Fibroblast of skin of left biceps (primary cell): ENCODE measurements at places on chromosomes 5 and 9.
A peak's percentile ranks its signal among the peaks of the same experiment; 100 is the strongest.

- no peak for DNase-seq
Measured at GRCh38 chr5:1769752-1770442, 29.7 kb downstream of the MRPL36 start.

DNA sequence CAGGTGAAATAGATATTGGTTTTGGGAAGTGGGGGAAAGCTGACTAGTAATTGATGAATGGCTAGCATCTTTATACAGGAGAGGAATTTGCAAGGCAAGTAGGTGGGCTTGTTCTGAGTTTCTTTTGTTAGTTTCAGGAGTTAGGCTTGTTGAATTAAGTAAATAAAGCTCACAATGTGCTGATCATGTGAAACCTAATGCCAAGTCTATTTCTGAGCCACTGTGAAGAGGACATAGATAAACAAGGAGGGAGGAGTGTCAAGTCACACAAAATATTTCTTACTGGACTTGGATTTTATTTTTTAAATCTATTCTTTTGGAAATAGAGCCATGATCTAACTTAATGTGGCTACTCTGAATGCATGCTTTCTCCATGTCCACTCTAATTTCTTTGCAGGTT is 19.9 kb downstream of the GDA start:
- no peak for DNase-seq

DNA sequence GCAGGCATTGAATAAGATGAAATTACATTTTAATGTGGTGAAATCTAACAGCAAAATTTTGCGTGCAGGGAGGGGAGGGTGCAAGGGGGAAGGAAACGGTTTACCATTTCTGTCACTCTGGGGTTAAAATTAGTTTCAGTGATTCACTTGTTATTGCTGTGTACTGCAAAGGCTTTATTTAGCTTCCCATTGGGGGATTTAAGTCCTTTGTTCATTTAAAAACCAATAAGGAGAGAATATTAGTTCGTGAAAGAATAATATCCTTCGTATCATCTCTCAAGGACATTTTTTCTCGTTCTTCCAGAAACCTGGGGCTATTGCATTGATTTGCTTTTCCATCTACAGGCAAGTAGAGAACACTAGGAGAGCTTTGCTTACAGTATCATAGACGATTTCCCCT is 667.8 kb upstream of the RGMB start:
- DNase-seq = no peak

GRCh38 chr5:125011419-125011818 is 265.0 kb upstream of the ZNF608 start:
- DNase-seq = no peak

GRCh38 chr5:159786901-159787691 is 129.2 kb upstream of the ADRA1B start:
- DNase-seq = peak; percentile 70

DNA sequence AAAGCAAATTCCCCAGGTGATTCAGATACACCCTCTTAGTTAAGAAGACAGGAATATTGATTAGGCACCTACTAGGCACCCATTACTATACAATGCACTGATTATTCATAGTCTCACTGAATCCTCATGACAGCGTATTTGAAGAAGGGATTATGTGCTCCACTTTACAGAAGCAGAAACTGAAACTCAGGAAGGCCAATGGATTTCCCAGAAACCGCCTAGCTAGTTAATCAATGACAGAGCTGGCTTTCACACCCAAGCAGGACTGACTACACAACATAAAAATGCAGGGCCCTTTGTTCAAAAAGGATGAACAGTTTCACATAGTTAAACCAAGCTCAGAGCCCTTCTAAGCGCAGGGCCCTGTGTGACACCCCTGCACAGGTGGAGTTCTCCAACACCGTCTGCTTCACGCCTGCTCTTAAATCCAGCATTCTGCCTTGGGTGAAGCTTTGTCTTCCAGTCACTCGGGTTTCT is 117.3 kb downstream of the TTLL11 start:
- no peak for DNase-seq

DNA sequence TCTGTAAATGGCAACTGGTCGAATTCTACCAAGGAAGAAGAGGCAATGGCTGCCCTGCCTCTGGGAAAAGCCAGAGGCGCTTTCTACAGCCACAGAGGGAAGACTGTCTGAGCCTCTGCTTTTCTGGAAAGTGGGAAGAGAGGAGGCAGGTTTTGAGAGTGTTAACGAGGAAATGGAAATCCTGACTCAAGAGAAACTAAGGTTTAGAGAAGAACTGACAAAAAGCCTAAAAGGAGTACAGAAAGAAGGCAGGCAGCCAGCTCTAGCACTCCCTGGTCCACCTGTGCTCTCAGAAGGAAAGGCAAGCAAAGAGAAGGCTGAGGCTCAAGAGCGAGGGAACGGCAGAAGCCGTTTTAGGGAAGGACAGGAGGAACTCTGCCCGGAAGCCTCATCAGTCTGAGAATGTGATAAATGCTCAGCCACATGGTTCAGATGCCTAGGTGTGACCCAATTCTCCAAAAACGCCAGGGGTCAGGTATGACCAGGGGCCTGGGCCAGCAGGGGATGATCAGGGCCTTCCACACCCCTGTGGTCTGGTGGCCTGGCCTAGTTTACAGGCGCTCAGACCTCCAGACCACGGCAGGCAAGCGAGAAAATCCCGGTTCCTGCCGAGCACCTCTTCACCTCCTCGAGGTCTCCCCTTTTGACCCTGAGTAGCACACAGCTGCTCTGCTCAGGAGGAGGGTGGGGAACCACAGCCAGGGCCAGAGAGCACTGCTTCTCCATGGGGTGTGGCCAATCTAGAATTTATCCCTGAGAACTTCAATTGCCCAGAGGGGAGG is 79.9 kb upstream of the FBXW11 start:
- DNase-seq = no peak

DNA sequence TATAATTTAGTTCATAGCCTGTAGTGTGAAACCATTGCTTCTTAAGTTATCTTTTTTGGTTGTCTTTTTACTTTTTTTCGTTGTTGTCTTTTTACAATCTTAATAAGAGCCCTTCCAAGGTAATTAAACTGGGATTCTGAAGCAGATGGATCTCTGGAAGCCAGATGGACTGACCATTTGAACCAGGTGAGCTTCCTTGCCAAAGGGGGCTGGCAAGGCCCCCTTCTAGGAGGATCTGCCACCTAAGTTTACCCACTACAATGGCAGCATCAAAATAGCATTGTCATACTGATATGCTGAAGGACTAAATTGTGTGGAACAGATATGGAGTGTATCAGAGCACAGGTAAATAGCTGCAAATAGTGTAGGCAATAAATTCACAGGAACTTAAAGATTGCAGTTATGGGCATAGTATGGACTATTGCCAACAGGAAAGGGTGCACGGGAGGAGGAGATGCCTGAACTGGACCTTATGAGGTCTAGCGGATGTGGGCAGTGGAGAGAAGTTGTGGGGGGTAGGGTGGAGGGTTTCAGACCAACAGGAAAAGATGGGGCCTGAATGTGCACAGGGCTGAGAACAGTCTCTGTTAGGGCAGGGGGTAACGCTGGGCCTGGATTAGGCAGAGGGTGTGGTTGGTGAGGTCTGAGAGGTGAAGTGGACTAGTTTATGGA is 61.5 kb upstream of the CTXN3 start:
- no peak for DNase-seq

- no peak for DNase-seq
Measured at GRCh38 chr5:114324282-114324681, 37.6 kb upstream of the KCNN2 start.
